ENCODE measurements at places on chromosomes 13 and 19. TPM values are rescaled to one million over a fixed set of nuclear protein-coding genes. Genes with fewer than 3 reads are reported as not detected.

COX7A1 gene
- total RNA-seq = not detected

ADAMTSL5 gene
- 5.0 TPM for total RNA-seq

SPRY2 gene
- total RNA-seq = 19.0 TPM

CGB2 gene
- not detected for total RNA-seq

ZNF132 gene
- total RNA-seq = not detected

- DNase-seq = no peak
Measured at GRCh38 chr19:12494260-12494860, 9.7 kb upstream of the ZNF709 start.

DNA sequence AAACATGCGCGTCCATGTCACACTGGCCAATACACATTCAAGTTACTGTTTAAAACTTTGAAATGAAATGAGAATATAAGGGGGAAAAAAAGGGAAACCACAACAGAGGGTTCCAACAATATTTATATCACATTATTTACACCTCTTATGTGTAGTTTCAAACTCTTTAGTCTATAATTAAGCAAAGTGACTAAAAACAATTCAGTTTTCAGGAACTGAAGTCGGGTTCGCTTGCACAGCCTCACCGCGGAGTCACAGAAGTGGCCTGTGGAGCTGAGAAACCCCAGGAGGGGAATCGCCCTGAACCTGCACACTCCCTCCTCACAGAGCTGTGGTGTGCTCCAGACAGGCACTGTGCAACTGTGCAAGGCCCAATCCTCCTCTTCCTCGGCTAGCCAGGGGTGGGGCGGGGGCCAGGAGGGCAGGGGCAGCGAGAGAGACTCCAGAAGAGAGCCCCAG lies 75.9 kb downstream of the STK24 start:
- no peak for DNase-seq

- no peak for DNase-seq
Measured at GRCh38 chr13:112874751-112875300, 94.2 kb upstream of the MCF2L start.

- DNase-seq = peak; percentile 37
Measured at GRCh38 chr13:28744091-28744536, 25.3 kb upstream of the SLC46A3 start.

DNA sequence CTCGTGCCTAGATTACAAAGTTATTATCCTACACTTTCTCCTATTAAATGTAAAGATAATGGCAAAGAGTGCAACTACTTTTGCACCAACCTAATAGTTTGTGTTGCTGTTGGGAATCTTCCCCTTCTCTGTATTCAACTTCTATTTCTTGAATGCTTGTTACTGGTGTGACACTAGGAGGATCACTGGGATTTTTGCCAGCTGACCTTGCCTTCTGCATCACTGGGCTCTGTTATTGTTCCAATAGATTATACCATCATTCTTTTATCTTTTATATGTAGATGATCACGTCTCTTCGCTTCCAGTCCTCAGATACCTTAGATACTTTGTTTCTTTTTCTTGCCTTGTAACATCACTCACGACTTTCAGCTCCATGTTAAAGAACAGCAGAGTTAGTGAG lies 3.5 kb upstream of the OR10H4 start:
- DNase-seq = no peak

DNA sequence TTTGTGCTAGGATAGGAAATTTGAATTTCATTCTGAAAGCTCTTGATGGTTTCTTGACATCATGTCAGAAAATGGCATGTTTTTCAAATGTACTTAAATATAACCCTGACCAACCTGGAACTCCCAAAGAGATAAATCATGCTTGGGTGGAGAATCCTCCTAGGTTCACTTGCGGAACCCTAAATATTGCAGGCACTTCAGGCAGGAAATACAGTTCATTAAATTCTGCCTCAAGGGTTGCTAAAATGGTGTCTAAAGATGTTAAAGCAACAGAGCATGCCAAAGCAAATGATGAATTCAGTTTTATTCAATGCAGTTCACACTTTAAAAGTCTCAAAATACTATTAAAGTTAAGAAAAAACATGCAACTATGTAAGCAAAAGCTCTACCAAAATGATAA lies 415.9 kb downstream of the SLITRK6 start:
- DNase-seq = no peak

GRCh38 chr13:98576963-98577835 lies at the start of gene STK24:
Gene STK24 (minus strand): TSS chr13:98577107. CDS start chr13:98576786, 321 bp downstream.
- peak; percentile 69 for DNase-seq

DNA sequence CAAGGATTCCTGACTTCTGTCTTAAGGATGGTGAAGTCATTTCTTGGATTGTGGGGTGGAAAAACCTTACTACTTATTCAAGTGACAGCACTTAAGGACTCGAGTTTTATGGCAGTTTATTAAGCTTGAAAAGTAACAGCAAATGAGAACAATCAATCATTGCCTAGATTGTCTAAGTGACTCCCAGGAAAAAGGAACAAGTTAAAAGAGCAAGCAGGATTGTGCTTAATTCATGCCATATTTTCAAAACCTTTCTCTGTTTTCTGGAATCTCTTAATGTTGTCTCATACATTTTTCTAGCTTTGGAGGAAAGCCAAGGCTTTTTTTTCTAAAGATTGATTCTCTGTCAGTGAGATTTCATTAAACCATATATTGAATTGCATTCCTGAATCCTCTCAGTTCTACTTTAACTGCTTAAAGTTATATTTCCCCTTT lies 236.2 kb upstream of the HTR2A start:
- DNase-seq = no peak

GRCh38 chr19:48543121-48543710 lies 8.8 kb upstream of the SULT2B1 start:
- peak; percentile 92 for DNase-seq

Data from PC-3 (cell line).